Heart left ventricle (tissue), 16 donors: ENCODE measurements at places on chromosomes 3 and 15. TPM values are rescaled to one million over a fixed set of nuclear protein-coding genes. Genes with fewer than 3 reads are reported as not detected.

QARS1 gene
- total RNA-seq = 194 TPM

TGM4 gene
- total RNA-seq = not detected

CP gene
- 4.4 TPM for total RNA-seq

LRRIQ4 gene
- total RNA-seq = not detected

GPR156 gene
- total RNA-seq = not detected

RAD18 gene
- total RNA-seq = 6.1 TPM

ZNF620 gene
- total RNA-seq = 2.7 TPM

EFHB gene
- total RNA-seq = not detected

GABRR3 gene
- total RNA-seq = not detected

TRPC1 gene
- 5.9 TPM for total RNA-seq

SPINT1 gene
- 3.4 TPM for total RNA-seq

HAPLN3 gene
- total RNA-seq = 3.3 TPM

ISLR gene
- 24.3 TPM for total RNA-seq

RASGRF1 gene
- total RNA-seq = not detected

GNB5 gene
- 7.2 TPM for total RNA-seq

TRIP4 gene
- 10.6 TPM for total RNA-seq

NECTIN3 gene
- total RNA-seq = 11.4 TPM

ZIC1 gene
- total RNA-seq = not detected

DENND4A gene
- total RNA-seq = 21.1 TPM

CHAC1 gene
- 5.3 TPM for total RNA-seq

SMCO1 gene
- total RNA-seq = 115 TPM

NRROS gene
- 3.6 TPM for total RNA-seq

SAMMSON gene
- not detected for total RNA-seq

SERPINI2 gene
- total RNA-seq = 0.58 TPM
